ENCODE measurements at places on chromosomes 12 and 14. TPM values are rescaled to one million over a fixed set of nuclear protein-coding genes. Genes with fewer than 3 reads are reported as not detected.

DNA sequence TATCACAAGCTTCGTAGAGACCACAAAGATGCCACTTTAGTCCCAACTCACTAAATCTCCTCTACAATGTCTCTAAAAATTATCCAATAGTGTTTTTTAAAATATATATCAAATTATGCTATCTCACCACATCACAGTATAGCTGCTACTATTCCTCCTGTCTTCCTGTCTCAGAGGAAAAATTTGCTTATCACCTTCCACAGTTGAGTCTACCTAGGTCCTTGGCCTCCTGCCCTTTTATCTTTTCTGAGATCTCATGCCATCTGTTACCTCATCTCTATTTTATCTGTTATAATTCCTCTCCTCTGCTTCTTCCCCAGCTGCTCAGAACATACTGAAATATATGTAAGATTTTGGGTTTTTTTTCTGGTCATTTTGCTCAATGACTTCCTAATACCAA lies 568.2 kb downstream of the DIO2 start:
- DNase-seq, result no peak

GRCh38 chr12:81284137-81284536 lies 206.3 kb downstream of the ACSS3 start:
- no peak for DNase-seq

Gene KRT83
- not detected for total RNA-seq

GRCh38 chr12:52022841-52023181 lies 16.1 kb downstream of the TAMALIN start:
- DNase-seq, result no peak

DNA sequence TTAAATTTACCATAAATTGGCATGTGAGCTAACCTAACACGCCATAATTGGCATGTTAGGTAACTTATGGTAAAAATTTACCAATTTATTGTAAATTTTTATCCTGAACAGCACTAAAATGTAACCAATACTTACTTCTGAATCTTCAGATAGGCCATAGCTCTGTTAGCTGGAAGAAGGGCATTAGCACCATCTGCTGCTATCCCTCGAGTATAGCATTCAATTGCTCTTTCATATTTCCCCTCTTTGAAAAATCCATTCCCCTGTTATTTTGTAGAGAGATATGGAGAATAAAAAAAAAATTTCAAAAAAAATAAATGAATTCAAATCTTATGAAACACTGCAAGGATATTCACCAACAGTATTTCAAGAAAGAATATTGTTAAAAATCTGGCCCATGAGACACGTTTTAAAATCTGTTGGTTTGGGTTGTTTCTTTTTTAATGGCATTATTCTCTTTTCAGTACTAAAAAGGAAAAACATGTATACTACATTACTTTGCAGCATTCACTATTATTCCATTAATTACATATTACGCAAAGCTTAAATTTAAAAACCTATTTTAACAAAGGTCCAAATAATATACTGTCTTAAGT lies 19.1 kb downstream of the RPAP3 start:
- DNase-seq, result no peak
